ENCODE measurements at places on chromosomes 5 and 9.

DNA sequence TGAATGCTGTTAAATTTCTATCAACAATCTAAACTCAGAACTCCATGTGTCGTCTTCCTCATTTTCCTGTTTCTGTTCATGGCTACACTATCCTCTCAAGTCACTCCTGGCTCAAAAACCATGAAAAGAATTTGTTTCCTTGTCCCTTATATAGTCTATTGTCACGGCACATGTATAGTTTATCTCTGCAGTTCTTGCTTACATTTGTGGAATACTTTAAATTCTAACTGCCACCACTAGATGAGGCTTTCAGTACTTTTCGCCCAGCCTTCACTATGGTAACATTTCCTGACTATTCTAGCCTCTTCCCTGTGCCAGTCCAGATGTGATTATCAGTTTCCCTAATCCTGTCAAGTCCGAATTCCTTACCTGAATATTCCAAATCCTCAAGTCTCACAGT, 34.6 kb downstream of the PKD2L2 start:
- no peak for DNase-seq

GRCh38 chr9:94919376-94920098, 193.0 kb downstream of the AOPEP start:
- no peak for DNase-seq

- DNase-seq, result no peak
Observed at GRCh38 chr9:132997591-132997990, 19.1 kb downstream of the GFI1B start.

DNA sequence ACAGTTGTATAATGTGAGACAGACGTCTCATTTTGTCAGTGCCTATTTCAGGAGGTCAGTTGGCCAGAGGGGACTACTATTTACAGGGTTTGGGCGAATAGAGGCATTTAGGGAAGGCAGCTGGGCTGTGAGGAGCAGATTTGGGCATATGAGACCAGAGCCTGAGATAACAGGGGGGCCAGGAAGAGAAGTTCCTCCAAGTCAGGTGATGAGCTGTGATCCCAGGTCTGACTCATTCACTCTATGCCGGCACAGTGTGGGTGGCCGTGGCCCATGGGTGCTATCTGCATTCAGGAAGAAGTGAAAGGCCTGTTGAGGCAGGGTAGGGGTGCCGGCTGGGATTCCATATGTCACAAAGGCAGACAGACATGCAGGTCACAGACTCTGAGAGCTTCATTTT, 142.8 kb downstream of the PDZD2 start:
- no peak for DNase-seq

- DNase-seq, result no peak
Observed at GRCh38 chr5:150142959-150143349, 12.7 kb downstream of the PDGFRB start.

- no peak for DNase-seq
Observed at GRCh38 chr9:126490871-126491567, 122.7 kb upstream of the LMX1B start.

DNA sequence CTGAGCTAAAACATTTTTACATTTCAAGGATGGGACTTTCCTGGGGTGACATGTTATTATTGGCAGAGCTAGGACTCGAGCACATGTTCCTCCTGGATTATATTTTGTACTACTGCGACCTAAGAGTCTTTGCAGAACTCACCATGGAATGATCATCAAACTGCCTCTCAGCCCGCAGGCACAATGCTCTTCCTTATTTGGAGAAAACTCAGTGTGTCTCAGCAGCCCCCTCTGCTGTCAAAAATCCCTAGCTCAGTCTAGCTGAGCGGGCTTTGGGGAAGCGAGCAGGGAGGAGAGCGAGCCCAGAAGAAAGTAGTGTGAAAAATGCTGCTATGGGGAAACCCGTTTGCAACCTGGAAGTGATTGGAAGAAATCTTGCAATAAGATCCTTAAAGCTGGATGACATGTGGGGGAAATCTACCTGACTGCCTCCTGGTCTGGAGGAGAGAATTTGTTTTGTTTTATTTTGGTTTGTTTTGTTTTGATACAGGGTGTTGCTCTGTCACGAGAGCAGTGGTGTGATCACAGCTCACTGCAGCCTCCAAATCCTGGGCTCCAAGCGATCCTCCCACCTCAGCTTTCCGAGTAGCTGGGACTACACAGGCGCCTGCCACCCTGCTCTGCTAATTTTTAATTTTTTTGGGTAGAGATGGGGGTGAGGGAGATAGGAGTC, 89.9 kb upstream of the CLINT1 start:
- peak; percentile 61 for DNase-seq

- DNase-seq, result no peak
Observed at GRCh38 chr5:93403141-93403928, 177.7 kb downstream of the NR2F1-AS1 start.

DNA sequence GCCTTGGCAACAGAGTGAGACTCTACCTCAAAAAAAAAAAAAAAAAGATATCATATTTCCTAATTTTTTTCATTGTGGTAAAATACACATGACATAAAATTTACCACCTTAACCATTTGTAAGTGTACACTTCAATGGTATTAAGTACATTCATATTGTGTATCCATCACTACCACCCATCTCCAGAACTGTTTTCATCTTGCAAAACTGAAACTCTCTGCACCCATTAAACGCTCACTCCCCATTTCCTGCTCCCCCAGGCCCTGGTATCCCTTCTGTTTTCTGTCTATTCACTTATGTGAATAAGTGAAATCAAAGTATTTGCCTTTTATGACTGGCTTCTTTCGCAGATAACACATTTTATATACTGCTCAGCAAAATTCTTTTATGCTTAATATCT, 12.8 kb downstream of the LRRC8A start:
- no peak for DNase-seq

GRCh38 chr5:135133181-135133580, 99.2 kb upstream of the PITX1 start:
- no peak for DNase-seq

DNA sequence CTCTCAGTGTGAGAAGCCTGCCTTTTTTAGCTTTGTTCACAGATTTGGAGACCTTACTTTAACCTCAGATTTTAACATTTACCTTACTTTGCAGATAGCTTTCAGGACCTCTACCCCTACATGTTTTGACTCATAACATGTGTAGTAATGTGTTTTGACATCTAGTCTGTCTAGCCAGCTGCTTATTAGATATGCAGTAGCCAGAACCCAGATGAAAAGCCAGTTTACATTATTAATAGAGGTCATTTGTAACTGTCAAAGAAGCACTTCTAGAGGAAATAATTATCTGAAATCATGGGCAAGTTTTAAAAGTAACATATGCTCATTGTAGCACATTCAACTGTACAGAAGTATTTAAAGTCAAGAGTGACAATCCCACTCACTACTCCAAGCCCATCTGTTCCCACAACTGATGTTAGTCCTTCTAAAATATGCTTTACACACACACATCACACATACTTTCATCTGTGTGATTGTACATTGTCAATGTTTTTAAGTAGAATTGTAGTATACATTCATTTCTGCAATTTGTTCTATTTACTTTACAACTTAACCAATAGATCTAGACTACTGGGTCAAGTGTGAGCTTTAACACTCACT, 71.8 kb upstream of the NIPAL4 start:
- DNase-seq, result no peak

DNA sequence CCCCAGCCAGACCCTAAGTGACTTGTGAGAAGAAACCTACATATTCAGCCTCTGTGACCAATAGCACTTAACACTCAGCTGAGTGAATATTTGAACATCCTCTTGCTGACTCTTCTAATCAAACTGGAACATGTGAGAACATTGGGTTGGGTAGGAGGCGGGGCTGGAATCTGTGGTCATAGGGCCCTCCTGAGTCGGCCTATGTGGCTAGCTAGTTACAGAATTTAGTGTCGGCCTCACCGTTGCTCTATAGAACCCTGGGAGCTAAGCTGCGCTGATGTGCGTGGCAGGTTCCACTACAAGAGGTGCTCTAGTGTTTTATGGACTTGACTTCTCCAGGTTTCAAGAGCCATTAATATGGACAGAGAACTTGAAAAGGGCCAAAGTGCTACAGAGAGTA, 138.8 kb downstream of the DROSHA start:
- DNase-seq, result no peak

DNA sequence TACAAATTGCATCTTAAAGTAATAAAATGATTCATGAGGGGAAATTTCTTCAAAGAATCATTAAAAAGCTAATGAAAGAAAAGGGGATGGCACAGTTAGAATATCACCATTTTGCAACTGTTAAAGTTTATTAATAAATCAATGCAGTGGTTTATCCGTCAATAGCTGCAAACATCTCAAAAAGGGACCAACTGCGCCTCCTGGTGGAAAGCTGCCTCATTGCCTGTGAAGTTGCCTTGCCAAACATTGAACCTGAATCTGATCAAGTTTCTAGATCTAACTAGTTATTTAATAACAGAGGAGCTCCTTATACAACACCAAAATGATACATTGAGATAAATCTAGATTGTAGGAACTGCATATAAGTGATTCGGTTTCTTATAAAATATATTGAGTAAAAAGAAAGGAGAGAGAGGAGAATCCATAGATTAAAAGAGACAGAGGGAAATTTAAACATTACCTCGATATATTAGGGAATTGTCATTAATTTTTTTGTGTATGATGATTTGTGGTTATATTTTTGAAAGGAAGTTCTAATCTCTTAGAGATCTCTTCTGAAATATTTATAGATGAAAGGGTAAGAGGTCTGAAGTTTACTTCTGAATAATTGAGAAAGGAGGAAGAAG, 6.9 kb upstream of the NDUFB6 start:
- peak; percentile 51 for DNase-seq

GRCh38 chr9:130891688-130892476, 4.7 kb downstream of the QRFP start:
- DNase-seq, result no peak

- peak; percentile 5 for DNase-seq
Observed at GRCh38 chr5:31825518-31826068, 186.7 kb downstream of the PDZD2 start.

Measured in stimulated activated CD4-positive, alpha-beta T cell treated with anti-CD3 and anti-CD28 coated beads, Interleukin-1b, Interleukin-23, amount 100 ng/mL, for 24 hours (primary cell).